ENCODE measurements at places on chromosomes 7 and 10.

DNA sequence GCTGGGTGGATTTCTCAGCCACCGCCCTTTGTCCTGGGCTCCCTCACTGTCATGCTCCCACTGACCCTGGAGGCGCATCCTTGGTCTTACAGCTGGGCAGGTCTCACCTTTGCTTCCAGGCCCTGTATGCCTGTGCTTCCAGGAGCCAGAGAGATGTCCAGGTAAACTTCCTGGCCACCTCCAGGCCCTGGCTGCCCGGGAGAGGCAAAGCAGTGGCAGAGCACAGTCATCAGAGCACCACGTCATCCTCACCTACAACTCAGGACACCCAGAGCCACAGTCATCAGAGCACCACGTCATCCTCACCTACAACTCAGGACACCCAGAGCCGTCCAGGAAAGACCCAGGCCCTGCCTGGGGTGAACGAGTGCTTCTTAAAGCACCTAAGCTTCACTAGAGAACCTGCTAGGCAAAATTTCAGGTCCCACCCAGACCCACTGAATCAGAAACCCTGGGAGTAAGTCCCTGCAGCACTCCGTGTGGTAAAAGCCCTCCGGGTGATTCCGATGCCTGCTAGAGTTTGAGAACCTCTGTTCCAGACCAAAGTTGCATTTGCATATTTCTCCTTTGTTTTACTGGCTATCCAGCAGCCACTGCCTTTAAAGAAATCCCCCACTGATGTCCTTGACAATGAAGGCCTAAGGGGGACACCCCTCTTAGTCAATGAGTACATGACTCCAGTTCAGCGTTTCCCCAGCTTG, 62.3 kb downstream of the DLG5 start:
- no peak for DNase-seq

DNA sequence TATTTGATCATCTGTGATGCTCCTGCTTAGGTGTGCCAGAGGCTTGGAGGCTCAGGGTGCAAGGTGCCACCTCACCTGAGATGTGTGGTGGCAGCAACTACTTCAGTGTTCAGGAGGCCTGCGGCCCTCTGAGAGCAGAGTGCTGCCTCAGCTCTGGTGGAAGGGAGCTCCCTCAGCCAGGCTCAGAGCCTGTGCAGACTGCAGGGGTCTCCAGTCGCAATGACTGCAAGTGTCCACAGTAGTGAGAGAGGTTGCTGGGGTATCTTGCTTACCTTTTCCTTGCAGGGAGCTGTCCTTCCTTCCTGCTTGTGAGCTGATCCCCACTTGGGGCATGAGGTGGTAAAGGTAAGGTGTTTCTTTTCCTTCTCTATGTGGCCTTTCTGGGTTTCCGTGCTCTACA, 131.0 kb upstream of the GAD2 start:
- no peak for DNase-seq

DNA sequence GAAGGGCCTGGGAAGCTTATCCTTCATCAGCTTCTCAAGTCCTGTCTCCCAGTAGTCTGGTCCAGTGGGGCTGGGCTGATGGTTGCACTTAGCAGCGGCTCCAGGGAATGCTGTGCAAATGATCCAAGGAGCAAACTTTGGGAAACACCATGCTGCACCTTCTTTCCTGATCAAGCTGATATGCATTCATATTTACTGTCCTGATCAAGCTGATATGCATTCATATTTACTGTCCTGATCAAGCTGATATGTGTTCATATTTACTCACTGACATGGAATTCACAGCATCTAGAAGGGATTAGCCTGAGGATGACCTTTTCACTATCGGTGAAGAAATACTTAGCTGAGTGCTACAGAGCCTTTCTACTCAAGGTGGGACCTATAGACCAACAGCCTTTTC, 330.7 kb downstream of the BMPER start:
- DNase-seq, result no peak

DNA sequence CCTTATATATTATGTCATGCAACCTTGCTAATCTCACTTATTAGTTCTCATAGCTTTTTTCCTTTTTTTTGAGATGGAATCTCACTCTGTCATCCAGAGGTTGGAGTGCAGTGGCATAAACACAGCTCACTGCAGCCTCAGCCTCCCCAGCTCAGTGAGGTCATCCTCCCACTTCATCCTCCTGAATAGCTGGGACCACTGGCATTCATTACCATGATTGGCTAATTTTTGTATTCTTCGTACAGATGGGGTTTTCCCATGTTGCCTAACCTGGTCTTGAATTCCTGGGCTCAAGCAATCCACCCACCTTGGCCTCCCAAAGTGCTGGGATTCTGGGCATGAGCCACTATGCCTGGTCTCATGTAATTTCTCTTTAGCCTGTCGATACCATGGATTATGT, 89.1 kb upstream of the TRIM24 start:
- no peak for DNase-seq

GRCh38 chr7:140594131-140594691, 46.4 kb downstream of the DENND2A start:
- no peak for DNase-seq

DNA sequence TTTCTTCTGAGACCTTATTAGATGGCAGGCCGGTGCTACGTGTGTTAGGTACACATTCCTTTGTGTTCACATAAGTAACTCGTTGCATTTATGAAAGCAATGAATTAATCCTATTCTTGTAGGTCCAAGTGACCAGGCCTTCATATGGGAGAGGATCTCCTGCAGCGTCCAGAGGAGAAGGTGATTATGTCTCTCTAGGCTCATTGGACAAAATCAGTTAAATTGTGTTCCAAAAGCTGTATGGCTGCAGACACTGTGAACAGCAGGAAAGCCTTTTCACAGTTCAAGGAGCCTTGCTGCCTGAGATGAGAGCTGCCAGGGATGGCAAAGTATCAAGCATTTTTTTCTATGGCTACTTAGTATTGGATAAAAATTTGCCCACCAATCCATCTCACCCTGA, 433.1 kb upstream of the FZD8 start:
- DNase-seq, result no peak

- no peak for DNase-seq
These were observed 53.9 kb downstream of the IMMP2L start for GRCh38 chr7:111508387-111508786.

DNA sequence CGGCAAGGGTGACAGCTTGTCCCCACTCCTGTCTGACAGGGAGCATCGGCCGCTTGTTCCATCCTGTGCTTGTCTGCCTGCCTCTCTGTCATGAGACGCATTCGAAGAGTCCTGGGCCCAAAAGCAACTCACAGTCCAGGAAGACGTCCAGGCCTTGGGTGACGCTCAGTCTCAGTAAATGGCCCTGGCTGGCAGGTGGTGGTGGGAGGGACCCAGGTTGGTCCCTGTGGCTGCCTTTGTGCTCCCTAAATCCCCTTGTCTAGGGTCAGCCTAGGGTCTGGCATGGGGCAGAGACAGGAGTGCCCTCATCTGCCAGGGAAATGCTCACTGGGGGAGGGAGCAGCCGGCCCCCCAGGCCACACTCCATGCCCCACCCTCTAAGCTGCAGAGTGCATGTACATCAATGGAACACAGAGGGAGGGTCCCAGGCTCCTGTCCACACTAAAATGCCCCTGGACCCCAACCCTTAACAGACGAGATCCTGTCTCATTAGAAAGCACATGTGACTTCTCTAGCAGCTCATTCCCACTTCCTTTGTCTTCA, 295.2 kb upstream of the ZNF32 start:
- no peak for DNase-seq

DNA sequence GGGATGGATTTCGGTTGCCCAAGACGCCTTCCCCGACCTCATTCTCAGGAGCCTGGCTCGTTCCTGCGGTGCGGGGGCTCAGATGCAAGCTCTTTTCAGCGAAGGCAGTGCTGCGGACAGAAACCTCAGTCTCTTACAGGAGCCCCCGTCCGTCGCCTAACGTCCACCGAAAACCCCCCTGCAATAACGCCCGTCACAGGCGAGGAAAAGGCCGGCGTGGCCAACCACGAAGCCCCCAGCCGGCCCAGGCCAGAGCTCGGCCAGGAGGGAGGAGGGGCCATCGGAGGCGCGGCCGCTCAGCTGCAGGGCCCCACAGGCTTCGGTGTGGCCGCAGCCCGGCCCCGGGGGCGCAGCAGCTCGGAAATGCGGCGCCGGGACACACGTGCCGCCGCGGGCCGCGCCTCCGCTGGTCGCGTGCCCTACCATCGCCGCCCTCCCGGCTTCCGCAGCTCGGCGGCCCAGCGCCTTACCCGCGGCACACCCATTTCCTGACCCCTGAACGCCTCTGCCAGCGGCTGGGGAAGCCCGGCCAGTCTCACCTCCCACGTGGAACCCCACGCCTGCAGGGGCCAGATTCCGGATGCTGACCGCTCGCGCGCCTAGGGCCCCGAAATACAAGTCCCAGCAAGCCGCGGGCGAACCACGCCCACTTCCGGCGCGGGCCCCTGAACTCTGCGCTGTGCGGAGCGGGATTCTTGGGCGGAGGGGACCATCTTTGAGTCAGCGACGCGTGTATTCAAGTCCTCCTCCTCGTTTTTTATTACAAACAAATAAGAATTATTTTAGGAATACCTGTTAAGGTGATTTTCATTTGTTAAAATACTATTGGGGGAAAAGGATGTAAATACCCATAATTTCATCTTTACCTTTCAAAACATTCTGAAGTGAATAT, at the start of gene ZNF239:
Gene ZNF239 (minus strand): TSS at position 616 of the 892 bp plus-strand sequence. CDS start 16,537 bp downstream, outside the sequence.
- peak; percentile 76 for DNase-seq

- no peak for DNase-seq
These were observed 917.0 kb downstream of the CNTNAP2 start for GRCh38 chr7:147033641-147034040.

DNA sequence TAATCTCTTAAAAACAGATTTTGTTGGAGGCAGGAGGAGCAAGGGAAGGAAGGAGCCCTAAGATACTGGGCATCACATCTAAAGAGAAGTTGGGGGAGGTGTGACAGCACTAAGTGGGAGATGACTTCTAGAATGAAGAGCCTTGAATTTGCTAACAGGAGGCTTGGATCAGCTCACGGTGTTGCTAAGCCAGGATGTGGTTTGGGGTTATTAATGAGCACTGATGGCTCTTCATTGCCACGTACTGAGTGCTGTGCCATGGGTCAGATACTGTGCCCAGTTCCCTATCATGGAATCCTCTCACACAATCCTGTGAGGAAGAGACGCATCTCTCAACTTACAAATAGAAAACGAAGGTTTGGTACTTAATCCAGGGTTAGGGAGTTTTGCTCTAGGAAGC, 78.5 kb downstream of the C7orf25 start:
- no peak for DNase-seq

DNA sequence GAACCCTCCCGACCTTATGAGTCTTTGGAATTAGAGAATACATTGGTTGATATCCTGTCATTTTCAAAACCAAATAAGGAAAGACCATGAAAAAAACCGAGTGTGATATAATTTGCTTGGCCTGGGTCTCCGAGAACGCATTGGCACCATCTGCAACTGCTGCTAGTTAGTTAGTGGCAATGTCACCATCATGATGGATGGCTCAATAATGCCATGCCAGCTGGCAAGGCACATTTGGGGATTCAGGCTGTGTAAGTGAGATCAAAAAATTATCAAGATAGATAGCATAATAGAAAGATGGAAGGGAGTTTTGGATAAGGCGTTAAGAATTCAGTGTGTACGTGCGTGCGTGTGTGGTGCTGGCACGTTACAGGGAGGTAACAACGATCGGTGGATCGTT, 134.7 kb upstream of the TCERG1L start:
- DNase-seq, result no peak

DNA sequence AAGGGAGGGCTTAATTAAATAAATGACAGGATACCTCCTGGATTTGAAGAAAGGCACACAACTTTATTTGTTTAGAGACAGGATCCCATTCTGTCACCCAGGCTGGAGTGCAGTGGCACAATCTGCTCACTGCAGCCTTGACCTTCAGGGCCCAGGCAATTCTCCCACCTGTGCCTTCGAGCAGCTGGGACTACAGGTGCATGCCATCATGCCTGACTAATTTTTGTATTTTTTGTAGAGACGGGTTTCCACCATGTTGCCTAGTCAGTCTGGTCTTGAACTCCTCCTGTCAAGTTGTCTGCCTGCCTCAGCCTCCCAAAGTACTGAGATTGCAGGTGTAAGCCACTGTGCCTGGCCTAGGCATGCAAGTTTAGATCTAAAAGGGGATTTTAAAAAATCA, 272.7 kb upstream of the MBL2 start:
- no peak for DNase-seq

- no peak for DNase-seq
These were observed 51.8 kb downstream of the MARCHF5 start for GRCh38 chr10:92342796-92343195.

- no peak for DNase-seq
These were observed 20.9 kb downstream of the ARL4A start for GRCh38 chr7:12708314-12708713.
